Kasumi-1 (cell line): ENCODE measurements at places on chromosomes 7 and 10.

GRCh38 chr10:123599366-123599849 is 66.7 kb upstream of the GPR26 start:
- no peak for DNase-seq

GRCh38 chr10:52965938-52966401 is 193.4 kb upstream of the MBL2 start:
- DNase-seq: no peak

DNA sequence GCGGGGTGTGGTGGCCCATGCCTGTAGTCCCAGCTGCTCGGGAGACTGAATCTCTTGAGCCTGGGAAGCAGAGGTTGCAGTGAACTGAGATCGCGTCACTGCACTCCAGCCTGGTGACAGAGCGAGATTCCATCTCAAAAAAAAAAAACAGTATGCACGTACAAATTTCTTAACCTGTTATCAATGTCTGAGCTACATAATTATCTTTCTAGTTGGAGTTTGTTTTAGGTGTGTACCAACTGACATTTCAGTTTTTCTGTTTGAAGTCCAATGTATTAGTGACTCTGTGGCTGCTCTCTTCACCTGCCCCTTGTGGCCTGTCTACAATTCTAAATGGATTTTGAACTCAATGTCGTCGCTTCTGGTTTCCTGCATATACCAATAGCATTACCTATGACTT is 40.3 kb downstream of the CD36 start:
- DNase-seq: no peak

- DNase-seq: no peak
Measured at GRCh38 chr10:98572594-98572993, 125.9 kb upstream of the HPS1 start.

- no peak for DNase-seq
Measured at GRCh38 chr10:11625019-11625735, 13.7 kb upstream of the USP6NL start.

- DNase-seq: no peak
Measured at GRCh38 chr10:14374745-14375445, 44.2 kb upstream of the FRMD4A start.

GRCh38 chr7:127683776-127684681 is 32.0 kb downstream of the SND1 start:
- DNase-seq: no peak
